ENCODE measurements at places on chromosomes 6 and 20.

DNA sequence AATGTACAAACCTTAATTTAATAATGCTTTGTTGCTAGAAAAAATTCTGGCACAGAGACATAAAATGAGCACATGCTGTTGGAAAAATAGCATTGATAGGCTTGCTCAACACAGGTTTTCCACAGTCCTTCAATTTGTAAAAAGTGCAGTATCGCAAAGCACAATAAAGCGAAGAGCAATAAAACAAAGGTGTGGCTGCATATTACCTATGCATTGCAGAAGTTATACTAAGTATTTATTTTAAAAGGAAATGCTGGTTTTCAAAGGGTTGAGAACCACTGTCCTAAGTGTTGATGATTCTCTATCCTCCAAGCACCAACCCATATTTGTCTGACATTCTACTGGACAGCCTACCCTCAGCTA, 54.1 kb upstream of the CAP2 start:
- no peak for DNase-seq

DNA sequence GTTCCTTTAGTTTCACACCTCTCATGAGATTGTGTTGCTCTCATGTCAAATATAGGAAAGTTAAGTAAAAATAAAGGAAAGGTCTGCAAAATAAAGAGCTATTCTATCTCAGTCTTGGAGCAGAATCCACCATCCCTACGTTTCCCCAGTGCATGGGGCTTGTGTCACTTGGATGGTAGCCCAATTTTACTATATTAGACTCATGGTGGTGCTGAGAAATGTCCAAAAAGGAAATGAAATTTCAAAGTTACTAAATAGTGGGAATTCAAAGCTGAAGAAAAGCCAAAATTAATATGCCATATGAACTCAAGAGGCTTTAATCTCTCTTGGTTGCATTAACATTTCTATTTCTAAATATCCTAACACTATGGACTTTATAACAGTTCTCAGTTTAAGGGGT, 1283.3 kb upstream of the GJE1 start:
- no peak for DNase-seq

DNA sequence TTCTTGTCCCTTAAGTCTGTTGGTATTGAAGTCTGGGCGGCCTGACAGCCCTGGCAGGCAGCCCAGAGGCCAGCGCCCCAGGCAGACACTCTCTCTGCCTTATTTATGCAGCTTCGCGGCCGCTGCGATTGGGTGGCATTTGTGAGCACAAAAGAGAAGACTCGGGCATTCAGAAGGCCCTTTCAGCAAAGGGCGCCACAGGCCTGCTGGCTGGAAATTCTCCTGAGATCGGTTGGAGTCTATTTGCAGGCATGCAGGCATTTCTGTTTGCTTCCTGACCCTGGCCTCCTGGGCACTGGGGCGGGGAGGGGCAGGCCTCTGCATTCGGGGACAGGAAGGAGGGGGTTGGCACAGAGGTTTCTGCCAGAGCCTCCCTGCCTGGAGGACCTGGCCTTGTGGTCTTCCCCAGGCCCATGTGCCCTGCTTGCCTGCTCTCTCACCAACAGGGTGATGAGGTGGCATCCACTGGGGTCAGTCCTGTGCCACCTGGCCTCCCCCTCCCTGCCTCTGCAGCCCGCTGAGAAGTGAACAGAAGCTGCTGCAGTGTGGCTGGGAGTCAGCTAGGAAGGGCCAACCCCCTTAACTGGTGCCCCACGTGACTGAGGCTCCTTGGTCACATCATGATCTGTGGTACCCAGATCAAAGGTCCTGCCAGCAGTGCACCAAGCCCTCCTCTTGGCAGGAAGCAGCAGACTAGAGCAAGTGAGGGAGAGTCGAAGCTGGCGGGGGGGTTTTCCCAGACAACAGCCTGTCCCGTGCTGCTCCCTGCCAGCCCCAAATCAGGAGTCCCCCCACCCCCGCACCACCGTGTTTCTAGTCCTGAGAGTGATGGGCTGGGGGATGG, 16.6 kb upstream of the CCDC167 start:
- peak; percentile 74 for DNase-seq

DNA sequence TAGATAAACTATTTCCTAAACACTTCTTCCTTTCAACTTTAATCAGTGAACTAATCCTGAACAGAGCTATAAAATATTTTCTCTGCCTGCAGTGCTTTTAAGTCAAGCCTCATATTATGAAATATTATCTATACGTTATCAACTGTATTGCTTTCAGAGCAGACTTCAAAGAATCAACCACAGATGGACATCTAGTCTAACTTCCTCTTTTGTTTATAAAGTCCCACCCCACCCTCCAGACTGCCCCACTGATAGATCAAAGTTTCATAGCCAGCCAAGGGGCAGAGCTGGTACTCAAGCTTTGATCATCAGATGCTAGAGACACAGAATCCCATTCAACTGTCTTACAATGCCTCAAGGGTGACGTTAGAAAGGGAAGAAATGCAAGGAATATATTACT, 308.3 kb downstream of the LAMA2 start:
- no peak for DNase-seq

DNA sequence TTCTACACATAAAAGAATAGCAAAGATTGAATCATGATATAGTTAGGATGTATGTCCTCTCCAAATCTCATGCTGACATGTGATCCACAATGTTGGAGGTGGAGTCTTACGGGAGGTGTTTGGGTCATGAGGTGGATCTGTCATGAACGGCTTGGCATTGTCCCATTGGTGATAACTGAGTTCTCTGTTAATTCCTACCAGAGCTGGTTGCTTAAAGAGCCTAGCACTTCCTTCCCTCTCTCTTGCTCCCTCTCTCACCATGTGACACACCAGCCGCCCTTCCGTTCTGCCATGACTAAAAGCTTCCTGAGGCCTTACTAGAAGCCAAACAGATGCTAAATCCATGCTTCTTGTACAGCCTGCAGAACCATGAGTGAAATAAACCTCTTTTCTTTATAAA, 8.3 kb downstream of the TNFRSF21 start:
- DNase-seq, result no peak

GRCh38 chr6:8181160-8181881, 79.0 kb upstream of the EEF1E1 start:
- DNase-seq, result no peak

- DNase-seq, result no peak
Measured at GRCh38 chr6:105069821-105070445, 109.9 kb downstream of the POPDC3 start.

- DNase-seq, result no peak
Measured at GRCh38 chr6:3900744-3901336, 51.7 kb downstream of the FAM50B start.

DNA sequence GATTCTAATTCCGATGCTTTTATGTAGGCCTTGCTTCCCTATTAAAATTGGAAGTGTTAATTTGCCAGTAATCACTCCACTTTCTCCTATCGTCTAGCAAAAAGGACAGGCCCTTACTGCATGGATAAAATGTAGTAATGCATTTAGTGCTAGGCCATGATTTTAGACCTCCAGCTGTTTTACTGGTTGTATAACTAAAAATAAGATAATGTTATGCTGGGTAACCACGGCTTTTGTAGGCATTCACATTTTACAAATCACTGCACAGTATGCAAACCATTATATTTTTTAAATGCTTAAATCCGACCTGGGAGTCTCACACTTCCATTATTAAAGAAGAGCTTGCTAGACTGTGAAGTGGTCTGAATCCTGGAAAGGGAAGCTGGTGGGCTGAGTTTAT, 179.5 kb downstream of the TFAP2A start:
- DNase-seq, result no peak

DNA sequence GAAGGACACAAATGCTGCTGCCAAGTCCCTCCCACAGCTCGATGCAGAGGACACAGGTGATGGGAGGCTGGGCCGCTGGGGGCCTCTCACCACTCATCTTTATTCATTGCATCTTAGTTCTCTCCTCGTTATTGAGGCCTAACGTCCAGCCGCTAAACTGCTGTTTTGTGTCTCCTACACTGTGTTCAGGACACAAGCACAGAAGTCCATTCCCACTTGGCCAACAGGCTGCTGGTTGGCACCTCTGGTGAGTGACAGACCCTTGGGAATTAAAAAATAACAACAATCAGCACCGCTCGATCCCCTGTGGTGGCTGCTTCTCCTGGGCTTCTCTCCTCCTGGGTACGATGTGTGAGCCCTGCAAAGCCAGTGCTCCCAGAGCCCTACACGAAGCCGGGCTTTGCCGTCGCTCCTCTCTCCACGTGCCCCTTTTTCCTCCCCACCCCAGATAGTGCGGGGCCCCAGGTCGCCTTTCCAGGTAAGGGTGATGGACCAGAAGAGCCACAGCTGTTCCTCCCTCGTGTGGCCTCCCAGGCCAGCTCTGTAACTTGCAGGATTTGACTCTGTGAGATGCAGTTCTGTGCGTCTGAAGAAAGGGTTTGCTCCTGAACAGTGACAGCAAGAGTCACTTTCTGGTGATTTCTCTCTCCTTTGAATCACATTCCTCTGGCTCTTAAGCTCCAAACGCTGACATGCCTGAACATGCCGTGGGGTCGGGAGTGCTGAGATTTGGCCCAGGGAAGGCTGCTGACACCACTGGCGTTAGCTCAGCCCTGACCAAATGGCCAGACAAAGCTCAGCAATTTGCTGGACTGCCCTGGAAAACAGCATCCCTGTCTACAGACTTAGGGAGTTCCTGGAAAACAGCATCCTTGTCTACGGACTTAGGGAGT, 59.3 kb downstream of the DLL1 start:
- no peak for DNase-seq

DNA sequence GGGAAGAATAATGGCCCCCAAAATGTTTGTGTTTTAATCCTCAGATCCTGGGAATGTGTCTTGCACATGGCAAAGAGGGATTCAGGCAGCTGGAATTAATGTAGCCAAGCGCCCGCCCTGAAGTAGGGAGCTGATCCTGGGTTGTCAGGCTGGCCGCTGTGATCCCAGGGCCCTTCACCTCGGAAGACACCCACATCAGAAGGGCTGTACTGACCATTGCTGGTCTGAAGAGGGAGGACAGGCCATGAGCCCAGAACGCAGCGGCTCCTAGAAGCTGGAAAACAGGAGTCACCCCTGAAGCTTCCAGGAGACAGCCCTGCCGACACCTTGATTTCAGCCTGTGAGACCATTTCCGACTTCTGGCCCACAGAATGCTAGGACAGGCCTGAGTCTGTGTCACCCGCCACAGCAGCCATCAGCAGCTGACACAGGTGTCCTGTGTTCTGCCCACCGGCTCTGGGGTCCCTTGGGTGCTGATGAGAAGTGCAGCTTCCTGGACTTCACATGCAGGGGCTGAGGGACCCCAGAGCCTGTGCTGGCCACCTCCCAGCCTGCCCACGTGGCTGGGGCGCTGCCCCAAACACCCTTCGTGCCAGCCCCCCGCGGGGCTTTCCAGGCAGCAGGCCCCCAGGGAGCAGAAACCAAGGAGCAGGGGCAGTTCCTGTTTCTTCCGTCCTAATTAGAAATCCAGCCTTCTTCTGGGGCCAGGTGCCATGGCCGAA, 86.3 kb downstream of the ERMARD start:
- peak; percentile 5 for DNase-seq

GRCh38 chr6:90983462-90983861, 396.6 kb upstream of the MAP3K7 start:
- no peak for DNase-seq

DNA sequence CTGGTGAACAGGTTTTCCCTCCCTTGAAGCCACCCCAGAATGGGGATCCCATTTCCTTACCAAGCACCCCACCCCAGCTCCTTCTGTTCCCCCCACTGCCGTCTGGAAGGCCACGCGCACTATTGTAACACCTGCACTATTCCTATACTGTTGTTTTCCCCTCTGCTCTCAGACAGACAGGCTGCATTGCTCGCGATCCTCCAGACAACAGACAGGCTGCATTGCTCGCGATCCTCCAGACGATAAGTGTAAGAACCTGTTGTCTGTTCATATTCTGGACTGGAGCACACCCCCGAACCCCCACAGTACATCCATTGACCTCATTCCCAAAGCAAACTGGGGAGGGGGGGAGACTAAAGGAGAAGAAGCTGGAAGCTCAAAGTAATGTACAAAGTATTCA, 72.7 kb downstream of the LY86 start:
- DNase-seq, result peak; percentile 15

DNA sequence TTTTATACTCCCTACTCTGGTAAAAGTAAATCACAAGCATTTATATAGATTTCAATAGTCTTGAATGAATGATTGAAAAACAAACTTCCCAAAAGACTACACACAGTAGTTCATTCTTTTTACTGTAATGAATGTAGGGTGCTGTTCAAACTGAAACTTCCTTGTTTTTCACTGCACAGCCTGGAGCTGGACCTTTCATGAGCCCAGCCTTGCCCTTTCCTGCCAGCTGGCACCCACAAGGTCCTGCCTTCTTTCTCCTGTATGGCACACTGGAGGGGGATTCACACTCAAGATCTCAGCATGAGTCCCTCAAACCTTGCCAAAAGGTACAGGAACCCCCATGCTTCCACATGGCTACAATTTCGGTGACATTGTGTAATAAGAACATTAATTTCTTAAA, 50.9 kb downstream of the COL12A1 start:
- DNase-seq, result no peak

- DNase-seq, result peak; percentile 62
Measured at GRCh38 chr6:40343877-40344565, 243.1 kb downstream of the LRFN2 start.

- no peak for DNase-seq
Measured at GRCh38 chr20:53044296-53044695, 72.1 kb downstream of the TSHZ2 start.
